Karpas-422 (cell line): ENCODE measurements at places on chromosomes 12 and 14.
A peak's percentile ranks its signal among the peaks of the same experiment; 100 is the strongest.

DNA sequence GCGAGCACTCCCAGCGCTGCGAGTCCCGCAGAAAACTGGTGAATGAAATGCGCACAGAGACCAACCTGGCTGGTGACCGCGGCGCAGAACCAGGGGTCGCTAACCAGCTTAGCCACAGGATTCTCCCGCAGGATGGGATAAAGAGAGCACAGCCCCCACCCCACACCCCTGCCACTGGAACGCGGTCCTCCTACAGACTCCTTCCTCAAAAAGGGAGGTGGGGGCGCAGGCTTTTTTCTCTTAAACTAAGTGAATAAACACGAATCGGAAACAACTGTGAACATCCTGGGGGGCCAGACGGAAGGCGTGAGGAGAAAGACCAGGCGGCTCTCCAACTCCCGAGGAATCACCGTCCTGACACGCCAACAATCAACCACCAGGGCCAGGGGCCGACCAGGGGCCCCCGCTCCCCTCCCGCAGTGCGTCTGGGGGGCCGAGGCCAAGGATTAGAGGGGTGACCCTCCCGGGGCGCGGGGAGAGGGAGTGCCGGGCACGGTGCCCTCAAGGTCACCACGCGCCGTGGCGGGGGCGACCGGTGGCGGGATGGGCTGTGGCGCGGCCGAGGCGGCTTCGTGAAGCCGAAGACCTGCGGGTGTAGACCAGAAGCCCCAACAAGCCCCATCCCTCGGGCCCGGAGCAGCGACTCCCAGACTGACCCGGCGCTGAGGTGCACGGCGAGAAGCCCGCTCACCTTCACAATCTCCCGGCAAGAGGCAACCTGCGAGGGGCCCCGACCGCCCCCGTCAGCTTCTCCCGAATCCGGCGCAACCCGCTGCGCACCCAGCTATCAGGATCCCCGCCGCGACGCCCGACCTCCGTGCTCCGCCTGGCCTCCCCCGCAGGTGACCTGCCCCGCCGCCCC is 704 bp downstream of the ATP2B1 start:
- DNase-seq = peak; percentile 56

GRCh38 chr12:117525766-117526165 is 164.3 kb upstream of the NOS1 start:
- peak; percentile 16 for DNase-seq

DNA sequence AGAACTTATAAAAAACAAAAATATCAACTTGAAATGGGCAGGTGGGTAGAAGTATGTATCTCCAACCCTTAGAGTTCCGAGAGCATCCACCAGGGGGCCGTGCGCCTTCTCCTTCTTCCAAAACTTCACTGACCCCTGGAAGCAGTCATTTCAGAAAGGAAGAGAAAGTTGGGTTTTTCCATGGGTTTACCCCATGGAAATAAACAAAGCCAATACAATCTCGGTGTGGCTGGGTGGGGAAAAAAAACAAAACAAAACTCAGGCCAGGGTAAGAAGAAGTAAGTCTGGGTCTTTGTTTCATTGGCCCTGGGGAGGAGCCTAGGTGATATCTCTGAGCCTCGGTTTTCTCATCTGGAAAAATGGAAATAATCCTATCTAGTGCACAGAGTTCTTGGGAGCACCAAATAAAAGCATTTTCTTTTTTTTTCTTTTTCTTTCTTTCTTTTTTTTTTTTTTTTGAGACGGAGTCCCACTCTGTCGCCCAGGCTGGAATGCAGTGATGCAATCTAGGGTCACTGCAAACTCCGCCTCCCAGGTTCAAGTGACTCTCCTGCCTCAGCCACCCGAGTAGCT is 33.6 kb upstream of the HNF1A start:
- DNase-seq = peak; percentile 78

- DNase-seq = no peak
These were observed 48.5 kb downstream of the TSPAN9 start for GRCh38 chr12:3125674-3126073.

DNA sequence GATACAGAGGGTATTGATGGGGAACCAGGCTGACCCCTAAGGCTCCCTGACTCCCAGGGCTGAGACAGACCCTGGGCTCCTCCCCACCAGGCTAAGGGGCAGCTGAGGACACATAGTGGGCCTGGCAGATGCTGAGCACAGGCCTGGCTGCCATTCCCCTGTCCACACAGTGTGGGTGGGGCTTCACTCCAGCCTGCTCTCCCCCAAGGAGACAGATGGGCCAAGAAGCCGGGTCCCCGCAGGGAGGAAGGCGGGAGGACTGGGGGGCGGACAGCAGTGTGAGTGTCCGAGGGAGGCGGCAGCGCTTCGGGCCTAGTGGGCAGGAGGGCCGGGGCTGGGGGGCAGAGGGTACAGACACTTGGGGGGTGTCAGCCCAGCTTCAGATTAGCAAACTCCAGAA is 32.0 kb downstream of the RFLNA start:
- no peak for DNase-seq

GRCh38 chr14:96362071-96362964 is 823 bp downstream of the ATG2B start:
- DNase-seq = peak; percentile 94

- DNase-seq = peak; percentile 88
These were observed 84.6 kb upstream of the CPSF6 start for GRCh38 chr12:69154585-69155363.

DNA sequence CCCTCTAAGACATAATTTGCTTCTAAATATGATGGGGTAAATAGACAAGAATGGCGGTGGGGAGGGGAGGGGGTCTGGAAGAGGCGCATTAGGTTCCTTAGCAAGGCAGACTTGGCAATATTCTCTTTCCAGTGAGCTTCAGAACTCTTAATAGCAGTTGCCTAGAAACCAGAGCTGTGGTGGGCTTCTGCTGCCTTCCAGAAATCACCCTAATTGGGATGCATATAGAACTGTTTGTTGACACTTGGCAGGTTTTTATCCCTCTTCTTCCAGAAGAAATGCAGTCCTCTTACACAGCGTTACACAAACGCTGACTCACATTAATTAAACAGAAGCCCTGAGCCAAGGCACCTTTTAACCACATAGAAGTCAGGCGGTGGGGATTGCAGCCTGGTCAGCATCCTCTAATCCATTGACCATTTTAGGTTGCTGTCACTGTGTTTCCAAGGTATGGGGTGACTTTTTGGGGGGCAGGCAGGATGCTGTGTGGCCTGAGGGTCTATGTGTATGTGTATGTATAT is 114.1 kb downstream of the CCDC60 start:
- DNase-seq = no peak

- no peak for DNase-seq
These were observed 35.3 kb downstream of the CD9 start for GRCh38 chr12:6235499-6235898.

GRCh38 chr12:132194556-132194955 is 50.3 kb downstream of the NOC4L start:
- no peak for DNase-seq

- DNase-seq = no peak
These were observed 1028.9 kb upstream of the TMEM132C start for GRCh38 chr12:127238107-127238506.

GRCh38 chr12:33514893-33515292 is 75.3 kb upstream of the SYT10 start:
- no peak for DNase-seq

DNA sequence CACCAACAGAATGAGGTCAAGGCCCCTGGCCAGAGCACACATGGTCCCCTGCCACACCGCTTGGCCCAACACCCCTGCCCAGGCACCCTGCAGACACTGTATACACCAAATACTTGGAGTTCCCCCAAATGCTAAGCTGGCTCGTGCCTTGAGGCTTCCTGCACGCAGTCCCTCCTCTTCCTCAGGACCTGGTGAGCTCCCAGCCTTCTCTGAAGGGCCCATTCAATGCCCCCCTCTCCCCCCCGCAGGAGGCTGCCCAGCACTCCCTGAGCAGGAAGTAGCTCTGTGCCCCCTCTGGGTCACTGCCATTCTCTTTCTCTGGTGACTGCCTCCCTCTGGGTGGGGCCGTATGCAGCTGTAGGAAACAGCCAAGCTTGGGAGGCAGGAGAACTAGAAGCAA is 75.3 kb downstream of the ITPK1 start:
- no peak for DNase-seq

DNA sequence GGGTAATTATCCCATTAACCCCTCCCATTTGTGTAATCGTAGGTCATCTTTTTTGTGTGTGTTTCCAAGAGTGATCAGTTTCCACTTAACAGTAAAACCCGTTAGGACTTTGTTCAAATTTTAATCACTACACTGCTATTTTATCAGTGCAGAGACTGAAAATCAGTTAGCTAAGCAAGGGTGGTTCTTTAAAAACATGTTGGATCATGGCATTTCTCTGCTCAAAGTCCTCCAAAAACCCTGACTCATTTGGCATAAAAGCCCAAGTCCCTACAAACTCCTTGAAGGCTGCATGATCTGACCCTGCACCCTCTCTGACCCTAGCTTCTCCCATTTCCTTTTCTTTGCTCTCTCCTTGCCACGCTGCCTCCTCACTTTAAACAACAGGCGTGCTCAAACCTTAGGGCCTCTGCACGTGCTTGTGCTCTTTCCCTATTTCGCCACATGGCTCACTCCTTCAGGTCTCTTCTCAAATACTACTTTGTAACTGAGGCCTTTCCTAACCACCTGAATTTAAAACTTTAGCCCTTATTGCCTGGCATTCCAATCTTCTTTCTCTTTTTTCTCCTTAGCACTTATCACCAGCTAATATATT is 13.2 kb upstream of the OVCH1 start:
- no peak for DNase-seq

DNA sequence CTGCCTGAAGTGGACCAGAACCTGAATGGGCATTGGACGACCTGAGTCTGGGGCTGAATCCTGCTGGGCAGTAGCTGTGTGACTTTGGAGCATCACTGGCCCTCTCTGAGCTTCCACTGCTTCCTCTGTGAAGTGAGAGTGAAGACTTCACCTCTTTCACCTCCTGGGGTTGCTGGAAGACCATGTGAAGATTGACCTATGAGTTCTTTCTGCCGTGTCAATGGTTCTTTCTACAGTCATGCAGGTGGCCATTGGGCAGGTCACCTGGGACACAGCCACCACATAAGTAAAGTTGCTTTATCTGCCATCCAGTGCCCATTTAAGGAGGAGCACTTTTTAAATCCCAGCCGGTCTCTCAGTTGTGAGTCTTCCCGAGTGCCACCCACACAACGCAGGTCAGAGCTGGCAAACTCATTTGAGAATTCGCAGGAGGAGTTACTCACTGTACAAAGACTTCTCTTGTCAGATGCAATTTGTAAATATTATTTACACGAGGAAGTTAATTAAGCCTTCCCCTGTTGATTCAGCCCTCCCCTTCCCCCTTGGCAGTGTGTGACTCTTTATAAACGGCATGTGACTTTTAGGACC is 74.8 kb upstream of the TCL1B start:
- peak; percentile 56 for DNase-seq
